Activated T-cell treated with anti-CD3 and anti-CD28 coated beads for 24 hours (primary cell): ENCODE measurements at places on chromosomes 11 and 22.
A peak's percentile ranks its signal among the peaks of the same experiment; 100 is the strongest.

GRCh38 chr22:33109514-33110430 is 51.6 kb upstream of the SYN3 start:
- DNase-seq, result no peak

- DNase-seq, result no peak
Observed at GRCh38 chr22:17744430-17744829, 29.8 kb downstream of the BID start.

GRCh38 chr11:133425992-133426391 is 106.3 kb downstream of the OPCML start:
- no peak for DNase-seq

- DNase-seq, result no peak
Observed at GRCh38 chr11:13962562-13963168, at the start of gene SPON1. Gene SPON1 (plus strand): TSS chr11:13962723. CDS start chr11:13962905, 182 bp downstream.

- DNase-seq, result peak; percentile 70
Observed at GRCh38 chr22:38941488-38941987, 15.9 kb upstream of the APOBEC3A start.

DNA sequence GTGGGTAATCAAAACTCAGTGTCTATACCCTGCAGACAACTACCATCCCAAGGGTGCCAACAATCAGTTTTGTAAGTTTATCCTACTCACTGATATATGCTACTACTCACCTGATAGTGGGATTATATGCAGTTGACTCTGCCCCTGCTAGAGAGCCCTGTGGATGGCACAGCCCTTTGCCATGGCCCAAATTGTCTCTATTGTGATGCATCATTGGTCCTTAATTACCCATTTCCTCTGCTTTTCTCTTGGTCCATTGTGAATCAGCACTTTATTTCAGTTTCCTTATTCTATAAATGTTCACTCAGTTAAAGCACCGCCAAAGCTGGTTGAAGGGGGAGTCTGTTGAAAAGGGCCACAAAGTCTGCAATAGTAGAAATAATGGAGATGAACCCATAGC is 42.3 kb downstream of the PLAAT5 start:
- no peak for DNase-seq

GRCh38 chr11:81673001-81673400 is 1060.7 kb downstream of the FAM181B start:
- DNase-seq, result no peak

- no peak for DNase-seq
Observed at GRCh38 chr11:69257134-69257533, 36.8 kb upstream of the MYEOV start.

DNA sequence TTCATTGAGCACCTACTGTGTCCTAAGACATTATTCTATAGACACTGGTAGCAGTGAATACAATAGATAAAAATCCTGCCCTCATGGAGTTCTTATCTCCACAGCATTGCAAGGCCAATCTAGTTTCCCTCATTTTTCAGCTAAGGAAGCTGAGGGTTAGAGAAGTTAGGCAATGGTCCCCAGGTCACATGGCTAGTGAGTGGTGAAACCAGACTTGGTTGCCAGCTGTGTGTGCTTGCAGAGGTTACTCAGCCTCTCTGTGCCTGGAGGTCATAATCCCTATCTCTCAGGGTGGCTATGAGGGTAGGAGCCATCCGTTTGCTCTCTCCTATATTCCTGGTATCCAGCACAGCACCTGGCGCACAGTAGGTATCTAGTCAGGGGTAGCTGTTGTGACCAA is 147.7 kb upstream of the SEZ6L start:
- DNase-seq, result no peak

DNA sequence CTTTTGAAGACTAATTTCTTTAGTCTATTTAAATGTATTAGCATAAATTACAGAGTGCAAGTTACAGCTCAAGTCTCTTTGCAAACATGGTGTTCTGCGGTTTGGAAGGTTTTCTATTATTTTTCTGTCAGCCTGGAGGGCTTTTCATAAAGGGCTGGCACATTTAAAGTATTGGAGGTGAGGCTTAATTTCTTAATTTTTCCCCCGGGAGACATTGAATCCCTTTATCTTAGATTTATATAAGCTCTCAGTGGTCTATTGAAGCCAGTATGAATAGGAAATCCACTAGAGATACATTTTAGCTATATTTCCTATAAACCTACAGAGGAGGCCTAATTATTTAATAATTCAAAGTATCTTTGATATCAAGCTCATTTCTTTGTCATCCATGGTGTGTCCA is 102.7 kb upstream of the CLPB start:
- DNase-seq, result no peak

GRCh38 chr11:62708392-62708791 is 916 bp downstream of the GNG3 start:
- no peak for DNase-seq

DNA sequence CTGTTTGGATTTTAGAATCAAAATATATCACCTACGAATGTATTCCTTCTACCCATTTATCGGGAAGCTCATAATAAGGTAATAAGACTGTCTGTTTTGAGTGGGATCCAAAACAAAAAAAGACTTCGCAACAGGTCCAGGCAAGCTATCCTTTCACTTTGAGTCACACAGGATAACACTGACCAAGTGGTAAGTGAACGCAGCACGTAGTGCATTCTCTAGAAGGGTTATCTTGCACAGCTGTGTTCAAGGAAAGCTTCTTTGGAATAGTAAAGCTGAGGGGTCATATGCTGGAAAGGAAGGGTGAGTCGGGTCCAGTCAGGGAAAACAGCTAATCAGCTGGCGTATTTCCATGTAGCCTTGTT is 22.3 kb upstream of the NRGN start:
- no peak for DNase-seq

DNA sequence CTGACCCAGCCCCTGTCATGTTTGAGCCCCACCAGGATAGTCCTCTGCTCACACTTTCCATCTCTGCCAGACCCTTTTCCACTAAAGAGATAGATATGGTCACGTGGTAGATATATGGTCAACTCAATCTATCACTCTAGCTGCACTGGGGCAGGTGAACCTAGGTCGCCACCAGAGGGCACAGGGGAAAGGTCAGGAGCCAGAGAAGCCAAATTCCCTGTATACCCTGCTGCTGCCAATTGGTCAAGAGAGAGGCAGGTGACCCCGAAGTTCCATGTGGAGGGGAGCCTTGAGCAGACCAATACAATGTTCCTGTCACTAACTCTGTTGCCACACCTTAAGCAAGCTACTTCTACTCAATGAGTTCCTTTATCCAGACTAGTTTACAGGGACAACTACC is 101.1 kb upstream of the GALNT18 start:
- no peak for DNase-seq

GRCh38 chr11:68089679-68090078 is 31.5 kb downstream of the CHKA start:
- no peak for DNase-seq

DNA sequence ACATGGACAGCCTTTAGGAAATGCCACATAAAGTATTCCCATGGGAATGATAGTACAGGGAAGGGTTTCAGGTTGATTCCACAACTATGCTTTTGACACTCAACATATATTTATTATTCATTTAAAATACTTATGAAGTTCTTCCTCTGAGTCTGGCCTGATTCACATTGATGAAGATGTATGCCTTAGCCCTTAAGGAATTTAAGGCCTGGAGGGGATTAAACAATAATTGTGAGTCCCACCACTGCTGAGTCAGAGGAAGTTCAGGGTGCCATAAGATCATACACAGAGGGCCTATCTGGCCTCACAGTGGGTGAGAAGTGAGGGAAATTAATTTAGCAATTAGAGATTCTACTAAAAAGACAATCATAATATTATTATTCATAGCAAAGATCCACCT is 161.1 kb upstream of the SNX19 start:
- DNase-seq, result no peak

- DNase-seq, result no peak
Observed at GRCh38 chr11:95577716-95578460, 211.7 kb downstream of the FAM76B start.

- DNase-seq, result no peak
Observed at GRCh38 chr11:79060081-79060953, 380.5 kb downstream of the TENM4 start.

GRCh38 chr11:118046964-118047700 is 29.7 kb upstream of the TMPRSS4 start:
- DNase-seq, result no peak

- DNase-seq, result no peak
Observed at GRCh38 chr11:110059706-110060463, 33.3 kb upstream of the ZC3H12C start.

DNA sequence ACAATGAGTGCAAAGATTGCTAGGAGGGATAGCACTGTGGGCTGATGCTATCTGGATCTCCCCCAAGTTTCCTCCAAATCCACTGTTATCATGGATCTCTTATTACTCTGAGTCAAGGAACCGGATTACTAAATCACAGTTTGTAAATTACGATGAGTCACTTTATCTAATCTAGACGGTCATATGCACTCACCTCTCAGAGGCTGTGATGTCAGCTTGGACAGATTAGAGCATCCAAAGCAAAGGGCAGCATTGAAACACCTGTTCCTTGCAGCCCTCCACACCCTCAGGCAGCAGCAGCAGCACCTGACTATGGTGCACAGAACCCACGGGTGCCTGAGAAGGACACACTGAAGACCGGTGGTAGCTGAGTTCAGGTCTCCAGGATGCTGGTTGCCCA is 14.0 kb upstream of the POU2AF1 start:
- DNase-seq, result no peak

GRCh38 chr11:104582431-104582830 is 315.8 kb downstream of the CASP12 start:
- DNase-seq, result no peak

- DNase-seq, result no peak
Observed at GRCh38 chr11:123125169-123125568, 63.2 kb upstream of the HSPA8 start.

- no peak for DNase-seq
Observed at GRCh38 chr11:132686886-132687285, 845.4 kb downstream of the OPCML start.

DNA sequence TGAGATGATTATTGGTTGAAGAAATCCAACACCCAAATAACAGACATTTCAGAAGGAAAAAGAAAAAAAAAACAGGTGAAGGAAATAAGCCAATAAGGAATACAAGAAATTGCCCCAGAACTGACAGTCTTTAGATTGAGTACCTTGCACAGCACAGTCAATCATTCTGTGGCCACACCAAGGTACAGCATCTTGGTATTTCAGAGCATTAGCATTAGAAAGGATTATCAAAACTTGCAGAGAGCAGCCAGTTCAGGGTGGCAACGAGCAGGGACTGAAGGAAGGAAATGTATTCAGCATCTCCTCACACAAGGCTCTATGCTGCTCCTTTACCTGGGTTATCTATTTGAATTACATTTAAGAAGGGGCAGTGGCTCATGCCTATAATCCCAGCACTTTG is 2.1 kb downstream of the ADA2 start:
- no peak for DNase-seq

- DNase-seq, result no peak
Observed at GRCh38 chr11:120837696-120838095, 186.2 kb upstream of the TBCEL start.

- no peak for DNase-seq
Observed at GRCh38 chr11:33700063-33700501, 544 bp downstream of the C11orf91 start.

DNA sequence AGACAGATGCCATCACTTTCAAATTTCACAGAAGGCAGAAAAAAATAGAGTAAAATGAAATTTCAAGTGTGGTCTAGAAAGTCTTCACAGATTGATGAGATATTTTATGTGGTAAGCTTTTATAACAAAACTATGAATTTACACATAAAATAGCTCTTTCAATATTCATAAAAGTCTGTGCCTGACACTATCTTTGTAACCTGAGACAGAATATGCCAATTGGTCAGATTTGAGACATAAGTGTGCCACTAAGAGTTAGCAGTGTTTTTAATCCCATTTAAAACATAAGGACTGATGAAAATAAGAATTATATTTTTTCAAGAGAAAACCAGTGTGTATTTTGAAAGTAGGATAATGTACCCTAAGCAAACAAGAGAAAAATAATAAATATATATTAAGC is 769.5 kb upstream of the LUZP2 start:
- DNase-seq, result no peak

DNA sequence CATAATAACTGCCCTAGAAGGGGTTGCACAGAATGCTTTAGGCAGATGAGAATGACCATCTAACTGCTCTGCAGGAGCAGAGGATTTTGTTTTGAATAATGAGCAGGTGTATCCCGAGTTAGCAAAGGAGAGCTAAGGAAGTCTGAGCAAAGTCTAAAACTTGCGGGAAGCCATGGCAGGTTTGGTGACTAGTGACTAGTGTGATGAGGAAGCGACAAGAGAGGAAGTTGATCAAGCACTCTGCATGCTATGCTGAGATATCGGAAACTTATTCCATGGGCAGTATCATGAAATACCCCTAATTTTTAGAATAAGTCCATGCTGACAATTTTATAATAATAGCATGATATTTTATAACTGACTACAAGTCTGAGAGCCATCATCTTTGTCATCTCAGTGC is 12.9 kb downstream of the OLFML1 start:
- no peak for DNase-seq

DNA sequence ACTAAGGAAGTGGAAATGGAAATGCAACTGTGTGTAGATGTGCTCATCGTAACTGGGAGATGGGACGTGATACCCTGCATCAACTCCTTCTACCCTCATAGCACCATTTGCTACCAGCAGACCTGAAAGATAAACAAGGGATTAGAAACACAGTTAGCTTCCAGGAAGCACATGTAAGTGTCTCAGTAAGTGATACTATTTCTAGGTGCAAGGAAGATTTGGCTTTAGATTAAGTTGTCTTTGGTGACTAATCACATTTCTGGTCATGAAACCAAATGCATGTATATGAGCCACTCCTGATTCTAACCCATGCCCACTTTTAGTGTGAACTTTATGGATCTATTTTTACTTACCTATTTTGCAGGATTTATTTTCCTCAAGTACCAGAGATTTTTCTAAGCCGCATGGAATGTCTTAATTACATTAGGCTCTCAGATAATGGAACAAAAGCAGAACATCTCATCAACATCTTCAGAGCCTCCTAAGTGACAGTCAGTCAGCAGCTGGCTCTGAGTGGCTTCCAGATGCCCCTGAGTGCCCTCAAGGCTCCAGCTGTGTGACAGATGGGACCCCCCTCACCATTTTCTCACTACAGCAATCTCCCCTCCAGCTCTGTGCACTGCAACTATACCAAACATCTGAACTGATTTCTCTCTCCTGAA is 21.2 kb downstream of the SLC5A12 start:
- DNase-seq, result no peak

DNA sequence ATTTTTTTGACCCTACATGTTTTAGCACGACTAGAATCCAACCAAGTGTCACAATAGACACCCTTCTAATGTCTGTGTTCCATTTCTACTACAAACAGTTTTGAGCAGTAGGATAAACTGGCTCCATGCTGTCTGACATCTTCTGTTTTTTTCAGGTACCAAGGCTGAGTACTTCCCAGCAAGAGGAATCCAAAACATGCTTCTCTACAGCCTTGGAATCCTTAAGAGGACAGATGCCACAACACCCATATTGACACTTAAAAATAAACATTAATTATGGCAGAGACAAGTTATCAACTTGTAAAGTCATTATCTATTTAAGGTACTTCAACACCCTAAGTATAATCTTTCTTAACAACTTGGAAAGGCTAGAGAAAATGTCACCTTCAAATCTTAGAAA is 54.2 kb downstream of the LGR4 start:
- no peak for DNase-seq

- DNase-seq, result no peak
Observed at GRCh38 chr22:36362932-36363331, 24.8 kb downstream of the MYH9 start.

- DNase-seq, result no peak
Observed at GRCh38 chr11:26344647-26345046, 12.7 kb downstream of the ANO3 start.
